Mesothelial cell of epicardium (in vitro differentiated cells): ENCODE measurements at places on chromosomes 3 and 15. TPM values are rescaled to one million over a fixed set of nuclear protein-coding genes. Genes with fewer than 3 reads are reported as not detected.

DNA sequence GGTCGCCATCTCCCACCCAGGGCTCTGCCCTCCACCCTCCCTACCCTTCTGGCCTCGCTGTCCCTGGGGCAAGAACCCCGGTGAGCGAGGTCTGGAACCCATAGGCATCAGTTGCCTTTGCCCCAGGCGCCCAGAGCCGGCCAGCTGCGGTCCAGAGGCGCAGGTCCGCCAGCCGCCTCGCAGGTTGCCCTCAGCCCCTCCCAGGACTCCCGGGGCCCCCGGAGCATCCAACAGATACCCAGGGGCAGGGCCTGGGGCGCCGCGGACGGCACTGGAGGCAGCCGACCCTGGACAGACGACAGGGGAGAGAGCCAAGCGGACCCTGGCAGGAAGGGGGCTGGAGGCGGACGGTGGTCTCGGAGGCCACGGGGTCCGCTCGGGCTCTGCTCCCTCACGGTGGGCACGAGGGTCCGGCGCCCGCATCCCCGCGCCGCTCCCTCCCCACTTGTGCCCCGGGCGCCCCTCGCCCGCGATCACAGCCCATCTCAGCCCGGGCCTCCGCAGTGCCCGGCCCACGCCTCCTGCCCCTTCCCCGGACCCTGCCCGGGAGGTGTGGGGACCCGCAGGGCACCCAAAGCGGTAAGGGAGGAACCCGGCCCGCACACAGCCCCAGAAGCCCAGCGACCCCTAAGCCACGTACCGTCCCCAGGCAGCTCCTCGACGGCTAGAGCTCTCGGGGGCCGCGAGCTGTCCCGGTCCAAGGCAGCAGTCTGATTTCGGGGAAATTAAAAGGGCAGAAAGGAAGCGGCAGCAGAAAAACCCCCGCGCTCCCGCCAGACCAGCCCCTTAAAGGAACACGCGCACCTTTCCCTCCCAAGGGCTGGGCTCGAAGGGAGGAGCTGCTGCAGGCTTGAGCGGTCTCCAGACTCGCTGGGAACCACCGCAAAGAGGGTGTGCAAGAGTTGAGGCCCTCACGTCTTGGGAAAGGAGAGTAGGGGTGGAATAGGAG, at the start of gene HAPLN3:
HAPLN3 (minus strand) TSS at position 726 of the 949 bp plus-strand sequence. CDS start 8,246 bp downstream, outside the sequence.
- DNase-seq, result no peak
- H3K27ac ChIP-seq, result no peak within 1 kb of the TSS
- H3K27me3 ChIP-seq, result peaks cover 23% of the 10 kb centered on the region
- no peaks in the 10 kb centered on the region for H3K36me3 ChIP-seq

- H3K36me3 ChIP-seq, result no peaks in the 10 kb centered on the region
- peaks cover 26% of the 10 kb centered on the region for H3K27me3 ChIP-seq
- no peak overlapping the region for H3K4me3 ChIP-seq
- no peak for DNase-seq
These were observed 9.1 kb downstream of the GRM2 start for GRCh38 chr3:51715977-51716294.

- H3K27ac ChIP-seq, result peak within 1 kb of the TSS; percentile 99
- H3K4me3 ChIP-seq, result peak within 1 kb of the TSS; percentile 90
- H3K27me3 ChIP-seq, result no peaks in the 10 kb centered on the region
- peaks cover 4% of the 10 kb centered on the region for H3K36me3 ChIP-seq
- peak; percentile 88 for DNase-seq
- peaks cover 25% of the 10 kb centered on the region for H3K4me1 ChIP-seq
These were observed at the start of gene P4HTM for GRCh38 chr3:48989796-48990635. Gene P4HTM, plus strand, starts transcription at chr3:48990241. Its CDS starts 16 bp downstream, at chr3:48990257.

DNA sequence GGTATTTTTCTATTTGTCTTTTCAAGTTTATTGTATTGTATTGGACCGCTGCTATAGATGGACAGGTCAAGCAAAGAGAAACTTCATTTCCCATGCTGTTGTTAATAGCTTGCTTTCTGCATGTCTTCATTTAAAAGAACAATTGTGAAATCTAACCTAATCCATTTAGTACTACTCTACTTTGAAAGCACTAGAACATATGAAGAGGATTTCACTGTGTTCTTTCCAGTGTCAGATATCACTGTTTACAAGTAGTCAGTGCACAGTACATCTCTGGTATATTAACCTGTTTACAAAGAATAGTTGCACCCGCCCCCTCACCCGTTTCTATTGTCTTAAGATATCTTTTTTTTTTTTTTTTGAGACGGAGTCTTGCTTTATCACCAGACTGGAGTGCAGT, 21.8 kb upstream of the EDEM1 start:
- peaks cover 2% of the 10 kb centered on the region for H3K36me3 ChIP-seq
- H3K27me3 ChIP-seq, result no peaks in the 10 kb centered on the region
- H3K4me3 ChIP-seq, result no peak overlapping the region
- DNase-seq, result no peak
- peaks cover 19% of the 10 kb centered on the region for H3K4me1 ChIP-seq

GRCh38 chr3:5080779-5081550, 41.1 kb upstream of the ARL8B start:
- no peak overlapping the region for H3K4me3 ChIP-seq
- no peak overlapping the region for H3K27ac ChIP-seq
- no peak for DNase-seq
- no peaks in the 10 kb centered on the region for H3K27me3 ChIP-seq
- peaks cover 7% of the 10 kb centered on the region for H3K4me1 ChIP-seq

DNA sequence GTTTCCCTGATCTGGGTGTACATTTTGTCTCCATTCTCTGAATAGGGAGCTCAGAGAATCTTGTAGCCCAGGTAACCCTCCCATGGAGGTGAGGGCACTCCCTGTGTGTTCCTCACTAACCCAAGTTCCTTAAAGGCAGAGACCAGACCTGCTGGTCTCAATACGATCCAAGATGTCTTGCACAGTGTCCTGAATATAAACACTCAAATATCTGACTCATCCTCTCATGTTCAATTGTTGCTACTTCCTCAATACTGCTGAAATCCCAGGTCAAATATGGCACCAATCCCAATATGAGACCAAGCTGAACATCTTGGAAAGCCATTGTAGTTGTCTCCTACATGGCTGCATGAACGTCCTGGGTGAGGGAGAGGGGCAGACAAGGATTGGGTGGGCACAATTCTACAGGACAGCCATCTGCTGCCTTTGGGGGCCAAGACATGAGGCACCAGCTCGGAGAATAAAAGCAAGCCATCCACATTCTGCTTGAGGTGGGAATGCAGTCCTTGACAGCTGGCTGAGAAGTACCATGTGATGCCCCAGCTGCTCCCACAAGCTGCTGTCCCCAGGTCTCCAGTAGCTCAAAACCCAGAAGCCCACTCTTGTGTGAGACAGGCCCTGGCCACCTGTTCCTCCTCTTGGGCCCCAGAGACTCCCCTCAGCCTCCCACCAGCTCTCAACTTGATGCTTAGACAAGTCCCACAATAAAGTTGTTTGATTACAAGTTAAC, 18.2 kb downstream of the TBC1D2B start:
- H3K27me3 ChIP-seq, result no peaks in the 10 kb centered on the region
- no peaks in the 10 kb centered on the region for H3K36me3 ChIP-seq
- no peak for DNase-seq
- H3K4me1 ChIP-seq, result peaks cover 19% of the 10 kb centered on the region
- H3K27ac ChIP-seq, result no peak overlapping the region
- no peak overlapping the region for H3K4me3 ChIP-seq

DNA sequence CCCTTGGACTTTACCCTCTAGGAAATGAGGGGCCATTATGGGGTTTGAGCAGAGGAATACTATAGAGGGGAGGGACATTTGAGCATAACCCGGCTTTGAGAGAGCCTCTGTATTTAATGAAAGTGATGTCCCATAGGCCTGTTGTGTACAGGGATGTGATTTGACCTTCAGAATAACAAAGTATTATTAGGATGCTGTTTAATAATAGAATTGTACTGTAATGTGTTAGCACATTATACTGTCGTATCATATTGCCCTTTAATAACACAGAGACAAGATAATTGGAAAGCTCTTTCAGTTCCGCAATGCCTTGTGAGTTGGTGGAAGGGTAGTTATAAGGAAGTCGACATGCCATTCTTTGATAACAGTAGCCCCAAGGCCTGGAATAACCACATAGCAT, 328.3 kb downstream of the RYR3 start:
- H3K27me3 ChIP-seq, result peaks cover 17% of the 10 kb centered on the region
- no peaks in the 10 kb centered on the region for H3K4me1 ChIP-seq
- no peak for DNase-seq

DNA sequence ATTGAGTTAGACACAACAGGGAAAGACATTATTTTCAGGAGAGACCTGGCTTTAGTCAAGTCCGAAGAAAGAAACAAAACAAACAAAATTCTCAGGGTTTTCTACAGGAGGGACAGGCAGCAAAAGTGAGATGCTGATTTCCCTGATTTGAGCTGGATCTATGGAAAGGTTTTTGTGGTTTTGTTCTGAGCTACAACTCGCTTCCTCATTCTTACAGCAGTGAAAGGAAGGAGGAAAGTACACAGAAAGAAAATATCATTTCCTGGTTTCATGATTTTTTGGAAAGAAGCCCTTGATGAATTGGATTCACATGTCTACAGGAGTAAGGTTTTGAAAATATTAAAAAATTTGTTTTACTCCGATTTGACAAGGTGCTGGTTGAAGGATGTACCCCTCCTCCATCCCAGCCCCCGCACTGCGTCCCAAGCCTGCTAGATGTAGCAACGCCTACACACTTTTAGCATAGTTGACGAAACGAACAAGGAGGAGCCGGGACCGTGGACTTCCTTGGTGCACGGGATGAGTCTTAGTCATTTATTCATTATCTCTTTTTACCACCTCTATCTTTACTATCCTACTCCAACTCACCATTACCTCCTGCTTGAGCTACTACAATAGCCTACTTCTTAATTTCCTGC, 10.8 kb downstream of the PRICKLE2 start:
- no peaks in the 10 kb centered on the region for H3K36me3 ChIP-seq
- peaks cover 50% of the 10 kb centered on the region for H3K4me1 ChIP-seq
- DNase-seq, result no peak
- H3K27me3 ChIP-seq, result no peaks in the 10 kb centered on the region

GRCh38 chr3:114518206-114518808, 224.5 kb downstream of the TIGIT start:
- no peak overlapping the region for H3K4me3 ChIP-seq
- H3K27me3 ChIP-seq, result no peaks in the 10 kb centered on the region
- no peaks in the 10 kb centered on the region for H3K4me1 ChIP-seq
- no peak overlapping the region for H3K27ac ChIP-seq
- no peak for DNase-seq

DNA sequence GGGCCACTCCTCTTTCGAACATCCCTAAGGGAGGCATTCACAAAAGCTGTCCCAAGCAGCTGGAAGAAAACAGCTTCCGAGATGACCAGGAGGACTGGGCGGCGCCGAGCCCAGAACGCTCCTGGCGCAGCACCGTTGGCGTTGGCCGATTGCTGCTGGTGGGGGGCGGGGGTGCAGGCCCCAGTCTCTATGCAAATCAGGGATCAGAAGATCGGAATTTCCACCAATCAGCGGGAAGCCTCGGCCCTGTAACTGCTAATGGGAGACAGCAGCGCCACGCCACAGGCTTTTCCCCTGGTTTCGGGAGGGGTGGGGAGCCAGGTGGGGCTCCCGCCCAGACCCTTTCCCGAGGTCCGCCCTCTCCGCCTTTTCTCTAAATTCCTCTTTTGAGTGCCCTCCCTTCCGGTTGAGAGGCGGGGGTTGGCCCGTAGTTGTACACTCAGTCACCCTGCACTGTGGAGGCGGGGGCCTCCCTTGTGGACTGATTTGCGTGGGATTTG, 27.0 kb downstream of the HMCES start:
- H3K4me1 ChIP-seq, result peaks cover 26% of the 10 kb centered on the region
- H3K27ac ChIP-seq, result peak overlapping the region; percentile 99
- H3K36me3 ChIP-seq, result peaks cover 12% of the 10 kb centered on the region
- DNase-seq, result peak; percentile 80

DNA sequence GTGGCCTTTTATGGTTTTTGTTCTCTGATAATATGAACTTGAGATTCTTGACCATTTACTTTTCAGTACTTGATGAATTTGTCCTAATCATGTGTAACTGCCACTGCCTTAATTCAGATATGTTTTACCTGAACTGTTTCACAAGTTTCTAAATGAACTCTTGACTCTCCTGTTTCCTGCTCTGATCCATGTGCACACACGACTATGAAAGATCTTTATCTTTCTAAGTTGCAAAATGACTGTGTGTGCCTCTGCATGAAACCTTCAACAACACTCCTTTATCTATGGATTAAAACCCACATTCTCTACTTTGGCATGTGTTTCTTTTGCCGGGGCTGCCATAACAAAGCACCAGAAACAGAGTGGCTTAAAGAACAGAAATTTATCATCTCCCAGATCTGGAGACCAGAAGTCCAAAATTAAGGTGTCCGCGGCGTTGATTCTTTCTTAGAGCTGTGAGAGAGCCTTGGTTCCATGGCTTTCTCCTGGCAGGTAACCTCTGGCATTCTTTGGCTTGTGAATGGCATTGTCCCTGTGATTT, 275.0 kb downstream of the ADAMTSL3 start:
- no peak for DNase-seq
- peaks cover 14% of the 10 kb centered on the region for H3K27me3 ChIP-seq
- H3K4me3 ChIP-seq, result no peak overlapping the region
- no peak overlapping the region for H3K27ac ChIP-seq

DNA sequence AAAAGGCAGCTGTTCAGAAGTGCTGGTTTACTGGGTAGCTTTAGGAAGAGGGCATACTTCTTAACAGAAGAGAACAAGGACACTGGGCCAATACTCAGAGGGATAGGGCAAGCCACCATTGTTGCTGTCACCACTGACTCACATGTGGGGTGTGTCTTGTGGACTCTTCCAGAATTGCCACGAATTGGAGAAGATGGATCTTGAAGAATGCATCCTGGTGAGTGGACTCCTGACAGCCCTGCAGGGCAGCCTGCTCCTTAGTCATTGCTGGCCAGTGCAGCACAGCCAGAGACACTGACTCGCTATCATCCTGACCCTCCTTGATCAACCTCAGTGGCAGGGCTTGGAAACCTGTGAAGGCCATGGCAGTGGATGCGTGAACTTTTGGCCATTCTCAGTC, 62.3 kb downstream of the UBP1 start:
- H3K36me3 ChIP-seq, result peaks cover 27% of the 10 kb centered on the region
- H3K4me1 ChIP-seq, result no peaks in the 10 kb centered on the region
- H3K27ac ChIP-seq, result no peak overlapping the region

DNA sequence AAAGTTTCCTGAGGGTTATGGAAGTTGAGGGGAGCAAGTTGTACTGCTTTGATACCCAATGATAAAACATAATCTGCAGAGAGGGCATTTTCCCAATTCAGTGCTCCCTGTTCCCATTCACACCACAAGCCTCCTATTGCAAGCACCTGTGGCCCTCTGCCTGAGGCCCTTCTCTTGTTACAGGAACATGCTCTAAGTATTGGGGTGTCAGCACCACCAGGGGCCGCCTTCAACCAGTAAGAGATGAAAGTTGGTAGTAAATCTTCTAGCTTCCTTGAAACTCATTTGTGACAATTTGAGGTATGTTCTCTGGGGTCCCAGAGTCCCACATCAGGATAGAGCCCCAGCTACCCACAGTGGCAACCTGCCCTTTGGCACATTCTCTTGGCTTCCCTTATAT, 265.4 kb upstream of the ARHGEF26 start:
- H3K4me1 ChIP-seq, result peaks cover 11% of the 10 kb centered on the region
- peaks cover 2% of the 10 kb centered on the region for H3K27me3 ChIP-seq
- H3K4me3 ChIP-seq, result no peak overlapping the region
- H3K36me3 ChIP-seq, result no peaks in the 10 kb centered on the region

Gene CD80
- 0.18 to 0.38 TPM in 2 of 3 replicates, not detected in the other for total RNA-seq

Gene TRA2B
- 217 to 228 TPM (median 222 TPM) in 3 replicates for total RNA-seq

Gene ZNF654
- total RNA-seq, result 15.3 to 16.5 TPM (median 16.2 TPM) in 3 replicates

Gene TMEM207
- not detected in 3 replicates for total RNA-seq

Gene HHLA2
- total RNA-seq, result not detected in 3 replicates

Gene IMPG2
- 0.59 to 0.69 TPM (median 0.69 TPM) in 3 replicates for total RNA-seq

Gene SCN11A
- 1.6 to 1.9 TPM (median 1.6 TPM) in 3 replicates for total RNA-seq

Gene GOLGA8J
- not detected in 3 replicates for total RNA-seq

Gene CYB561D2
- 12.9 to 13.6 TPM (median 13.1 TPM) in 3 replicates for total RNA-seq
